Activated naive CD8-positive, alpha-beta T cell treated with anti-CD3 and anti-CD28 coated beads, Interleukin-2, amount 10 ng/mL, durations not matched to agents 7 days and 5 days (primary cell): ENCODE measurements at places on chromosomes 11 and 22. TPM values are rescaled to one million over a fixed set of nuclear protein-coding genes. Genes with fewer than 3 reads are reported as not detected.

DNA sequence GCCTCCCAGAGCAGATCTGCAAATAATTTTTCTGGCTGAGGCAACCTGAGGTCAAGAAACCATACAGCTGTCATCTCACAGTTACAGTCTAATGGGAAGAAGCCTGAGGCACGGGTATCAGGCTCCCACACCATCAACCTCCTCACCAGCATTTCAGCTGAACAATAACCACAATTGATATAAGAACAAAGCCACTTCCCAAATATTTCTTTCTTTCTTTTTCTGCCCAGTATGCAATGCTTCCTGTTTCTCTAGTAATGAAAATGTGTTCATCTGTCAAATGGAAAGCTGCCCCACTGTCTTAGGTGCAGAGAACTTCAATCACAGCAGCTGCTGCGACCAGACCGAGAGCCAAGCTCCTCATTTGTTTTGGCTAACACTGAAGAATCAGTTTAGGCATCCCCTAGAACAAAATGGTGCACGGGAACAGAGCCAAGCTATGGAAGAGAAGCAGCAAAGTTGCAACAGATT lies 108.4 kb downstream of the BLID start:
- no peak overlapping the region for H3K27ac ChIP-seq
- H3K36me3 ChIP-seq = no peaks in the 10 kb centered on the region
- no peak overlapping the region for H3K4me3 ChIP-seq

- H3K4me3 ChIP-seq = no peak overlapping the region
- peaks cover 34% of the 10 kb centered on the region for H3K4me1 ChIP-seq
- H3K27ac ChIP-seq = peak overlapping the region; percentile 60
- H3K27me3 ChIP-seq = no peaks in the 10 kb centered on the region
- no peak for DNase-seq
These were observed 8.5 kb downstream of the MRPL16 start for GRCh38 chr11:59801981-59802638.

DNA sequence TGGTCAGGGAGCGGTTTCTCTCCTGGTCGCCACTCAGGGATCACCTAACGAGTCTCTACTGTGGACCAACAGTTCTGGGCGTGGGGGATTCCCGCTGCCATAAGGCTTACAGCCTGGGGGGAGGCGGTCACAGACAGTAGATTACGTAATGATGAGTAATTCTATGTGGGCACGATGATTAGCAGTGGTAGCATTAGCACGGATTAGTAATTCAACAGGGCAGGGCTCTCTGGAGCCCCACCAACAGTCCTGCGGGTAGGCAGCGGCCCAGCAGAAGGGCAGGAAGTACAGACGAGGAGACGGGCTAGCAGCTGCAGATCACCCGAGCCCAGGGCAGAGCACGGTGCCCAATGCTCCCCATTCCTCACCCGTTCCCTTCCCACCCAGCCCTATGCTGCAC lies 3.6 kb downstream of the SHISAL1 start:
- DNase-seq = no peak
- H3K4me1 ChIP-seq = peaks cover 4% of the 10 kb centered on the region
- H3K27me3 ChIP-seq = no peaks in the 10 kb centered on the region
- no peaks in the 10 kb centered on the region for H3K36me3 ChIP-seq
- H3K27ac ChIP-seq = no peak overlapping the region

GRCh38 chr11:124896071-124896750 lies 1.5 kb downstream of the ROBO4 start:
- H3K27me3 ChIP-seq = peaks cover 14% of the 10 kb centered on the region
- H3K27ac ChIP-seq = no peak overlapping the region
- no peaks in the 10 kb centered on the region for H3K36me3 ChIP-seq
- H3K4me3 ChIP-seq = no peak overlapping the region
- DNase-seq = no peak

The OR5D16 gene
- not detected for total RNA-seq
